ENCODE measurements at places on chromosomes 1 and 21. TPM values are rescaled to one million over a fixed set of nuclear protein-coding genes. Genes with fewer than 3 reads are reported as not detected.

DNA sequence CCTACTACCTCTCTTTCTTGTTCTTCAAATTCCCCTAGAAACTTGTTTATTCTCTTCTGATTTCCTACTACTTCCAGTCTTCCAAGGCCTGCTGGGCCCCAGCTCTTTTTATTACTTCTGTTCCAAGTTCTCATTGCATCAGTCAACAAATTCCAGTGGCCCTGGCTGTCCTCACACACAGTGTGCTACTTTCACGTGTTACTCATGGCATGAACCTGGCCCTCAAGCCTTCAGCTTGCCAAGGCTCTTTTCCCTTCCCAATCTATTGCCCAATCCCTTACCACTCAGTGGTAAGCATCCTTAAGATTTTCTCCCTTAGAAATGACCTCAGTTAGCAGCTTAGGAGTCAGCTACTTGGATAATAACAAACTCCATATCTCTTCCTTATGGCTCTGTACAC lies 613.5 kb downstream of the LMO4 start:
- no peak for DNase-seq

DNA sequence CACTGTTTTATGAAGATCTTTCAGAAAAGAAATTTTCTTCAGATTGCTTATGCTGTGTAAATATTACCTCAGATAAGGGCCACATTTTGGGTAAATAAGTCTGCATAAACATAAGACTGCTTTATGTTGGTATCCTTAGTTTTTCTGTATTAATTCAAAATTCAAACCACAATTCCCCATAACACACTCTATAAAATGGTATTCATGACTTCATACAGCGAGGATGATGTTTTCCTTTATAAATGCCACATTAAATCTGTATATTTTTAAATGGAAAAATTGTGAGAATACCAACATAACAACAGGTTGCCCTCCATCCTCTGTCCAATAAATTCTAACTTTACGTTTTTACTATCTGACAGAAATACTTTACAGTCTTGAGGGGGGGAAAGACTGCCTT lies 248.7 kb upstream of the CXADR start:
- no peak for DNase-seq

RPE65 gene
- total RNA-seq, result not detected

C1orf105 gene
- total RNA-seq, result not detected

All from osteoblast (primary cell).